Activated CD4-positive, alpha-beta T cell treated with anti-CD3 and anti-CD28 coated beads, Interleukin-2, amount 50 U/mL, for 48 hours (primary cell): ENCODE measurements at places on chromosomes 11 and 22.
A peak's percentile ranks its signal among the peaks of the same experiment; 100 is the strongest.

DNA sequence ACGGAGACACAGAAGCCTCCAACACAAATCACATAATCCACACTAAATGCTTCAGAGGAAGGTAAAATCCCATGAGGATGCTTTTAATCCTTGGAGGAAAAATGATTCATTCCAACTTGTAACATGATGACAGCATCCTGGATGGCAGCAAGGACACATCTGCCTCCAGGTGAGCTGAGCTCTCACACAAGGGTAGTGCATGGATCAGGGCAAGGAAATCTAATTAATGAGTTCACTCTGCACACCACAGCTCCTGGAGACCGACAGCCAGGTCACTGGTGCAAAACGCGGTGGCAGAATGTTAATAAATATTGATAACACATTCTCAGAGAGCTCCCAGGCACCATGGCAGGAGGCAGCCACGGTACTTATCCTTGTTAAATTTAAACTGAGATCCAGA lies 40.3 kb upstream of the CYP2D6 start:
- no peak for DNase-seq

DNA sequence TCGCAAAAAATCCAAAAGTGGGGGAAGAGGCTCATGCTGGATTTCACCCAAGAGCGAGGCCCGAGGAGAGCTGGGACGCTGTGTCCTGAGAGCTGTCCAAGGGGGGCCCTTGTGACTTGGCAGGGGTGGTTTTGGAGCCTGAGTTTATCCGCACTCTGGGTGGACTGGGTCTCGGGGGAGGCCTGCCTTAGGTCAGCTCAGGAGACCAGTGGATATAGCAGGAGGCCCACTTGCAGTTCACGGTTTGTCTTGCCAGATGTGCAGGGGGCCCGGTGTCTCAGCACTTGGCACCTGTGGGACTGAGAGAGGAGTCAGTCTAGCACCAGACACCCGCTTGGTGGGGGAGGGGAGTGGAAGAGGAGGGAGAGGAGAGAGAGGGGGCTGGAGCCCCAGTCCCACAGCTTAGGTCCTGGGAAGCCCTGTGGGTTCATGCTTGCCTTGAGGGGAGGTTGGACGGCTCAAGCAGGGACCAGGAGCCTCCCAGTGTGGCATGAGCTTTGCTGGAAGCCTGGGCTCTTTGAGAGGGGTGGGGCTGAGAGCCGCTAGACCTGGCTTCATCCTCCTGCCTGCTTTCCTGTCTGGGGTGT lies 33.4 kb downstream of the PARVB start:
- DNase-seq: no peak

DNA sequence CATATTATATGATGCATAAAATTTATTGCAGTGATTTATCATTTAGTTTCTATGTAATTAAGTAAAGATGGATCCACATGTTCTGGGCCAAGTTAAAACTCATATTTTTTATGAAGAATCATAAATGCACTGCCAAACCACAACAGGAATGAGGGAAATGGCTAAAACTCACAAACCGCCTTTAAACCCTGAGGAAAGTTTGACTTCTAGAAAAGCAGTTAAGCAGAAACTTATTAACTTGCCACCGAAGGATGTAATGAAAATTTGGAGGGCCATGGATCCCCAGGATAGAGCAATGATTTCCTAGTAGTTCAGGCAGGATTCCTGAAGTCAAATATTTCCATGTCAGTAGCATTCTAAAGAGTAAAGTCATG lies 218.3 kb upstream of the CTSC start:
- no peak for DNase-seq

DNA sequence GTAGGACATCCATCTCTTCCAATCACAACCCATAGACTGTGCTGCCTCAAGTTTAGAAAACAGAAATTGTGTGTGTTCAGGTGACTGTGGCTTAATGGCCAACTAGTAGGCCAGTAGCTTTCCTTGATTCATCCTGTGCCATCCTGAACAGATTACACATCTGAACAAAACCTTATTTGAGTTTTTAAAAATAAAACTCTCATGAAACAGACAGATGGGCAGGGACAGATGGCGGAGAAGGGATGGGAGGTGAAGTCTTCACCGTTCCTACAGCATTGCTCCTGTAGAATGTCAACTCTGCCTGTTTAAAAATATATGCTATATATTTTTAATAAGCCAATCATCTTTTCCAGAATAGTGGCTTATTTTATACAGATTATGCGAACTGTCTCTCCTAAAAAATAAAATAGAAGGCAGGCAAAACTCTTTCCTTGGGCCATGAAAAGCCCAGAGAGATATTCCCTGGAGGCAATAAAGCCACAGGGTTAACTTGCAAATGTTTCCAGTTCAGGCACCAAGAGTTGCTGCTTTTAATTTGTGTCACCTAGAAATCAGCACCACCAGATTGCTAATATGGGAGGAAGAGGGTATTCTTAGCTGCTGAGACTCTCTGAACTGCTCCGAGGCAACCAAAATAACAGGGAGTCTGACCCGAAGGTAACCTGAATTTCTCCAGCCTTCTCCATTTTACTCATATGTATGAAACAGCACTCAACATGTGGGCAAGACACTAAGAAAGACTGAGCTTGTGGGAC lies 861.2 kb downstream of the OPCML start:
- no peak for DNase-seq

GRCh38 chr11:28632338-28632737 lies 524.1 kb downstream of the METTL15 start:
- DNase-seq: no peak

DNA sequence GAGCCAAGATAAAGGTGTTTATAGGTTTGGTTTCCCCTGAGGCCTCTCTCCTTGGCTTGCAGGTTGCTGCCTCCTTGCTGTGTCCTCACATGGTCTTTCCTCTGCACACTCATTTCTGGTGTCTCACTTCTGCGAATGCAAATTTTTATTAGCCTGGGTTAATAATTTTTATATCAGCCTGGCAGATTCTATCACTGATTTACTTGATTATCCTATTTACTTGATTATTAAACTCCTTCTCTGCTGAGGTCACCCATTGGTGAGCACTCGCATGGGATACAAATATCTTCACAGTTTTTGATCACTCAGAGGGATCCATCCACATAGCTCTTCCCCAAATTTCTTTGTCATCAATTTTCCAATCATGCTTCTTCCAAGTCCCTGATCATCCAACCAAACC lies 90.9 kb upstream of the IGLL5 start:
- DNase-seq: no peak

- no peak for DNase-seq
Measured at GRCh38 chr22:29541845-29542244, 11.7 kb downstream of the THOC5 start.

GRCh38 chr11:66595245-66595904 lies 2.4 kb downstream of the CCS start:
- no peak for DNase-seq

GRCh38 chr11:71505001-71505400 lies 22.1 kb upstream of the KRTAP5-7 start:
- no peak for DNase-seq

GRCh38 chr11:8719211-8719649 lies 36.6 kb downstream of the RPL27A start:
- no peak for DNase-seq

DNA sequence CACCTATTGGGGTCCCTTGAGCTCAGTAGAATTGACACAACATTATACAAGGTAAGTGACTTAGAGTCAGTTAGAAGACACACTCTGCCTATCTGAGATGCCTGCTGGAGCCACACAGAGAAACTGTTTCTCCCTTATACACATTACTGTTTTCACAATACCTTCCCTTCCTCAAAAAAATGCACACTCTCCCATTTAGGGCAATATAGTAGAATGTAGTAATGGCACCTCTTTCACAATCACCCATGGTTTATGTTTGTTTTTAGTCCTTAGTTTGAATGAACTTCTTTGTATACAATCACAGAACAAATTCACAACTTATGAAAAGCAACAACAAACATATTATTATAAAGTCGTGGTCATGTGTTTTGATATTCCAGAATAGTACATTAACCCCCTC lies 14.3 kb downstream of the OR52H1 start:
- DNase-seq: no peak

DNA sequence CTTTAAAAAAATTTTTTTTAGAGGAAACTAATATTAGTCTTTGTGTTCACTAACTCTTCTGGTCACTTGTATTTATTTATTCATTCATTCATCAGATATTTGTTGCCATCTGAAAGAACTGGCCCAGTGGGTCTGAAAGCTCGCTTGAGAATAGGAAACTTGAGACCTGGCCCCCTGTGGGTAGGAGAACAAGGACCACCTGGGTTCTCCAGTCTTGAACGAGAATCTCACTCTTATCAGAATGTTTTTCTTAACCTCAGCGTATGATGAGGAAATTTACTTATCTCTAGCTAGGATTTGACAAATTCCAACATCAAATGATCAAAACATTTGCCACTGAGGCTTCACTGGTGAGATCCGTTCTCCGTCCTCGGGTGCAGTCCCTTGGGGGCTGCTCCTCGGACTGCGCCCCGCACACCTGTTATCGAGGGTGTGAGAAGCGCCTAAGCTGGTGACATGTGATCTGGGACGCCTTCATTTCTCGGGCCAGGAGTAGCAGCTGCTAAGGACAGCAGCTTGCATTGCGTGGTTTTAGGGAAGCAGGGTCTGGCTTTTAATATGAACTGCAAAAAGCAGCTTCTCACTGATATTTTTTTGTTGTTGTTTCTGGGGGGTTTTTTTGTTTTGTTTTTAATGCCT lies 6.3 kb downstream of the C22orf31 start:
- DNase-seq: no peak

- DNase-seq: no peak
Measured at GRCh38 chr22:50243685-50244419, 971 bp downstream of the TUBGCP6 start.

GRCh38 chr11:2511421-2512369 lies 66.9 kb downstream of the KCNQ1 start:
- DNase-seq: no peak

GRCh38 chr11:6586434-6587359 lies 16.7 kb downstream of the RRP8 start:
- DNase-seq: no peak

- DNase-seq: no peak
Measured at GRCh38 chr11:66042227-66042995, 6.5 kb downstream of the GAL3ST3 start.

DNA sequence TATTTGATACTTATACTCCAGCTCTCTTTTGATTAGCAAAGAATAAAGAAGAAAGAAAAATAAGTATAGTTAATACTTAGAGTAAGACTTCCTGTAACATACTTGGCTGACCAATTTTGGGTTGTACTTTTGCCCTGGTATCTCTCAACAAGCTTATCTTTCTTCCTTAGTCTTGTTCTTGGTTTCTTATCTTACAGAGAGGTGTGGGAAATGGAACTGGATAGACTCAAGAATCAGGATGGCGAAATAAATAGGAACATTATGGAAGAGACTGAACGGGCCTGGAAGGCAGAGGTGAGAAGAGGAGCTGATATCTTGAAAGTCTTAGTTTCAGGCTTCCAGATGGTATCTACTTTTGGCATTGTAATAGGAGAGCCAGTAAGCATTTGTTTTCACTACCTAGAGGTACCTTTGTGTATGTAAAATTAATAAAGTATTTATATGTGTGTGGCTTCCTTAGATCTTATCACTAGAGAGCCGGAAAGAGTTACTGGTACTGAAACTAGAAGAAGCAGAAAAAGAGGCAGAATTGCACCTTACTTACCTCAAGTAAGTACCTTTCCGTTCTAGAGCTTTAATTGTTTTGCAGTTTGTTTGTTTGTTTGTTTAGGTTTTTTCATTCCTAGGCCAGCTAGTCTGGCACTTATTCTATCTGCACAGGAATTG lies 11.3 kb upstream of the BACE1-AS start:
- DNase-seq: no peak

- DNase-seq: no peak
Measured at GRCh38 chr11:74777877-74778276, 29.2 kb downstream of the RNF169 start.

- DNase-seq: no peak
Measured at GRCh38 chr11:15699978-15700377, 585.3 kb downstream of the INSC start.

DNA sequence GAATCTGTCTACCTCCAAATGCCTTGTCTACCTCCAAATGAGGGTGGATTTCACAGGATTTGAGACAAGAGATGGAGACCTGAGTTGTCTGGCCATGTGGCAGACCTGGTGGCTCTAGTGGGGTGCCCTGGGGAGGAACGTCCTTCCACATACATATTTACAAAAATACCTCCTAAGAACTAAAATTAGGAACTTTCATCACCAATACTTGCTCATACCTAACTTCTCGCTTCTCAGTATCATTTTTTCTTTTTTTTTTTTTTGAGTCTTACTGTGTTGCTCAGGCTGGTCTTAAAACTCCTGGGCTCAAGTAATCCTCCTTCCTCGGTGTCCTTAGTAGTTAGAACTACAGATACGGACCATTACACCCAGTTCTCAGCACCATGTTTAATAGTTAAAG lies 117.9 kb downstream of the MED15 start:
- DNase-seq: no peak

GRCh38 chr11:10309163-10310093 lies 4.6 kb downstream of the ADM start:
- DNase-seq: no peak

- DNase-seq: no peak
Measured at GRCh38 chr22:37258753-37259401, 14.8 kb upstream of the RAC2 start.

GRCh38 chr11:8342821-8343681 lies 79.4 kb upstream of the LMO1 start:
- peak; percentile 8 for DNase-seq

DNA sequence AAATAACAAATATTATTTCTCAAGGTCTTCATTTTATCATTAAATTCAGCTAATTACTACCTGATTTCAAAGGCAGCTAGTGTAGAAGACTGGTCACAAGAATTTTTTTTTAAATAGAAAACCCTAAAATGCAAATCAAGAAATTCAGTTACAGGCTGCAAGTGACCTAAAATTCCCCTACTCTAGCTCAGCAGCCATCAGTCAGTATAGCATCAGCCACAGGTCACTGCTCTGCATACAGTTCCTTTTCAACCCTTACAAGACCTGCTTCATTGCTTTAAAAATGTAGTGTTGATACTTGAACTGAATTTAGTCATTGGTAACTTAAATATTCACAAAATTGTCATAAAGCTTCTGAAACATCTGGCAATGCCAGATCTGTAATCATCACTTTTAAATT lies 9.5 kb upstream of the B3GNT6 start:
- no peak for DNase-seq
